GM18507 (cell line): ENCODE measurements at places on chromosomes 2 and 18.

DNA sequence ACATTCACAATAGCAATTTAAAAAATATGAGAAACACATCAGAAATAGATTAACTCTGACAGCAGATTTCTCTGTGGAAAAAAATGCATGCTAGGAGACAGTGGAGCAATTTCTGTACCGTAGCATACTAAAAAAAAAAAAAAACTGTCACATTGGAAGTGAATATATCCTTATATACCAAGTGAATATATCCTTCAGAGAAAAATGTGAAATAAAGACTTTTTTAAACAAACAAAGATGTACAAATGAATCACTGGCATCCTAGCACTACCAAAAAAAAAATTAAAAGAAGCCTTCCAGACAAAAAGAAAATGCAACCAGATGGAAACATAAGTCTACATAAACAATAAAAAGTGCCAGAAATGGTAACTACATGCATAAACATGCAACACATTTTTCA, 169.4 kb downstream of the NBAS start:
- DNase-seq: no peak

GRCh38 chr2:222318712-222319585, 20.2 kb upstream of the PAX3 start:
- DNase-seq: no peak

DNA sequence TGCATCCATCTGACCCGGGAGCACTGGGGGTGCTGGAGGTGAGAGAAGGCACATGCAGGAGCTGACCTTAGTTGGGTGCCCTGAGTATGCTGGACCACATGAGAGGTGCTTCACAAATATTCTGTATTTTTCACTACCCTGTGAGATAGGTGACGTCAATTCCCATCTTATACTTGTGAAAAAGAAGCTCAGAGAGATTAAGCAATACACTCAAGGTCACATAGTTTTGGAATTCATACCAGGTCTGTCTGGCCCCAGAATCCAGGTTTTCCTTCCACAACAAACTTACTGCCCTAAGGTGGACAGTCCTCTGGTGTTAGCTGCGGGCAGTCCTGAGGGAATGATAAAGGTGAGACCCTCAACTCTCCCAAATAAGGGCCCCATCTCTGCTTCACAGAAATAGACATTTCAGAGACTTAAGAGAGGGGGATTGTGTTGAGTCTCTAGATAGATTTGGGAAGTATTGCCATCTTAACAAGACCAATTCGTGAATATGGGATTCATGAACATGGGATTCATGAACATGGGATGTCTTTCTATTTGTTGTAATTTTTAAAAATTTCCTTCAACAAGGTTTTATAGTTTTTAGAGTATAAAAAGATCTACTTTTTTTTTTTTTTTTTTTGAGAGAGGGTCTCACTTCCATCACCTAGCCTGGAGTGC, 64.0 kb upstream of the SMAD7 start:
- DNase-seq: no peak

- DNase-seq: no peak
Observed at GRCh38 chr2:170202437-170202836, 24.5 kb downstream of the MYO3B start.
